ENCODE measurements at places on chromosomes 2 and 18.

DNA sequence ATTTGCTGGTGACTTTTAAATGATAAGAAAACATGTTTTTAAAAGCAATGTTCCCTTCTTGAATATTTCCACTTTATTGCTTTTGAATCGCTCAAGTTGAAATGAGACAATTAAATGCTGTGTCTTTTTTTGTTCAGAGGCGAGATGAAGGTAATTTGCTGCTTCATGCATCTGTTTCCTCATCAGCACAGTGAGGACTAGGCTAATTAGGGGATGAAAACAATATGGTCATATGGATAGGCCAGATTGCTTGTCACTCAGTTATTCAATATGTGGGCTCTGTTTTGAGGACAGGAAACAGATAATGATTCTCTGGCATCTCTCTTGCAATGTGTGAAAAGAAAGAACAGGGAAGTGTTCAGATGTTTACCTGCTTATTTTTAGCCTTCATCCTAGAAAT, 61.0 kb downstream of the ERBB4 start:
- DNase-seq, result no peak

GRCh38 chr2:238401551-238401950, 25.2 kb upstream of the ASB1 start:
- DNase-seq, result no peak

GRCh38 chr2:197140045-197140444, 170.5 kb downstream of the ANKRD44 start:
- DNase-seq, result no peak

GRCh38 chr2:212711856-212712255, 173.3 kb upstream of the ERBB4 start:
- DNase-seq, result no peak

GRCh38 chr2:44245083-44245861, 30.0 kb upstream of the SLC3A1 start:
- no peak for DNase-seq

- DNase-seq, result no peak
These were observed 104.3 kb downstream of the PRKCE start for GRCh38 chr2:45755585-45756335.

DNA sequence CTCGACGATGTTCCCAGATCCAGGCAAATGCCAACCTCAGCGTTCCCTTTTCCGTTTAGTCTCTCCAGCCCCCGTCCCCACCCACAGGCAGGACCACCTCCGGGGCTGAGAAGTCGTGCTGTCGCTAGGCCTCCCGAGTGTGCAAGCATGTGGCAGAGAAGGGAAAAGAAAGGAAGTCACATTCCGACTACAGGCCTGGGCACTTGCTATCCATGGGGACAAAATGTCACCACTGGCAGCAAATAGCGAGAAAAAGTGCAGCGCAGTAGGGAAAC, 420 bp downstream of the PIGN start:
- DNase-seq, result no peak

DNA sequence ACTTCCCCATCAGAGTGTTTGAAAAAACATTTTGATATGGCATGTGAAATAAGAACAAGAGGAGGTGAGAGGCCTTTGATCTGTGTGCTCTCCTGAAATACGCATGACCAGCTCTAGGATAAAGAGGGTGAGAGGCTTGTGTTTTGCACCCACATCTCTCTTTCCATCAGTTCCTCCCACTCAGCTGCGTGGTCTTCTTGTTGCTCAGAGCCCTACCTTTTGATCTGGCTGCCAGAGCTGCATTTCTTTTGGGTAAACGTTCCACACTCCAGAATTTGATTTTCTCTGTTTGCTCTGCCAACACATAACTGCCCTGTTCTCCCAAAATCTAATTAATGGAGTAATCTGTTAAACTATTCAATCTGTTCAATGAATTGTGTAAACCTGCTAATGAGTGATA, 72.0 kb upstream of the FN1 start:
- DNase-seq, result no peak

GRCh38 chr18:79787865-79788733, 9.6 kb upstream of the KCNG2 start:
- DNase-seq, result no peak

DNA sequence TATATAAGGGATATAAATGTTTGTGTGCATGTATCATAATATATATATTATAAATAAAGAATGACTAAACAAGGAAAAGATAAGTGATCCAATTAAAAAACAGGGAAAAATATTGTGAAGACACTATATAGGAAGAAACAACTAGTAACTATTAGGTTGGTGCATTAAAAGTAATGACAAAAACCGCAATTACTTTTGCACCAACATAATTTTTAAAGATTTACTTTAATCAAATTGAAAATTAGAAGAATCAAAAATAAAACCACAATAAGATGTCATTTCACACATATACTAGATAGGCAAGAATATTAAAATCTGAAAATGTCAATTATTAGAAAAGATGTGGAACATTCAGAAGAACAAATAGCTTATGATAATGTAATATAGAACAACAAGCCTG, 595.9 kb downstream of the KCNJ3 start:
- no peak for DNase-seq

DNA sequence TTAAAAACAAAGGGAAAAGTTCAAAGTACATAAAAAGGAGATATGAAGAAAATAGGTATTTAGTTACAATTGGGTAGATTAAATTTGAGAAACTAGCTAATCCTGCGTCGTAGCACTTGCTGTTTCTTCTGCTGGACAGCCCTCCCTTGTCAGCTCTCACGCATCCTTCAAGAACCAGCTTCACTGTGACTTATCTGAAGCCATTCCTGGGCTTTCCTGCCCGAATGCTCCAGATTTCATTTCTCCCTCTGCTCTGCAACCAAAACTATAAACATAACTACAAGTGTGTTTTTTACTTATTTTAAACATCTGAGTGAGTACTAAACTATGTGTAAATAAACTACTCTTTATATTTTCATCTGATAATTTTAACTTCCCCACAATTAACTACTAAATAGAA, 149.2 kb downstream of the MTCL1 start:
- DNase-seq, result no peak

- no peak for DNase-seq
These were observed 35.8 kb upstream of the GRB14 start for GRCh38 chr2:164657129-164657528.

GRCh38 chr18:59272221-59272888, 899 bp downstream of the RAX start:
- no peak for DNase-seq

- DNase-seq, result no peak
These were observed 264.7 kb downstream of the CYP26B1 start for GRCh38 chr2:71882949-71883472.

DNA sequence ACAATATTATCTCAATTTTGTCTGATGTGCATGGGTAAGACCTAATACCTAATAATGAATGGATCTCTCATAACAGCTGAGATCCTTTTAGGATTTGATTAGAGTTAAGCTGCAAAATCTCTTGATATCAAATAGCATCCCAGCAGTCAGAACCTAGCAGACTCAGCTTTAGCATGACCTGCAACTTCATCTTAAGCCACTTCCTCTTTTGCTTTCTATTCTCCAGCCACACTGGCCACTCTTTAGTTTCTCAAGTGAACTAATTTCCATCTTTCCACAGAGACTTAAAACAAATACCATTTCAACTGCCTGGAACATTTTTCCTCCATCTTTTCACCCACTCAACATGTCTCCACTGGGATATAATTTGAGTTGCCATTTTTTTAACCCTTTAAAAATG, 1251.6 kb upstream of the ZEB2 start:
- no peak for DNase-seq

DNA sequence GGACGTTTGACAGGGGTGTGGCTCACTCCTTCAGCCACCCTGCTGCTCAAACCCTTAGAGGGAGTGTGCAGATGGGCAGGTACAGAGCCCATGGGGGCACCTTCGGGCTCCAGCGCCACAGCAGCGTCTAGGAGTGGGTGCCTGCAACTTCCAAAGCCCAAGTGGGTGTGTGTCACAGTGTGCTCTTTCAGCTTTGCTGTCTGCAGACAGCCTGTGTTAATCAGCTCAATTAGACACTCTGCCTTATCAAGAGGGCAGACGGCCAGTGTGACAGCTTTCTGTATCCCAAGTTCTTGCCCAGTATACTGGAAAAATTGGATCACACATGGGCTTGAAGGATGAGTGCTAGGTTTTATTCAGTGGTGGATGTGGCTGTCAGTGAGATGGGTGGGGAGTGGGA, 96.7 kb downstream of the AP1S3 start:
- DNase-seq, result no peak

GRCh38 chr2:239689985-239690384, 289.2 kb upstream of the HDAC4 start:
- DNase-seq, result no peak

DNA sequence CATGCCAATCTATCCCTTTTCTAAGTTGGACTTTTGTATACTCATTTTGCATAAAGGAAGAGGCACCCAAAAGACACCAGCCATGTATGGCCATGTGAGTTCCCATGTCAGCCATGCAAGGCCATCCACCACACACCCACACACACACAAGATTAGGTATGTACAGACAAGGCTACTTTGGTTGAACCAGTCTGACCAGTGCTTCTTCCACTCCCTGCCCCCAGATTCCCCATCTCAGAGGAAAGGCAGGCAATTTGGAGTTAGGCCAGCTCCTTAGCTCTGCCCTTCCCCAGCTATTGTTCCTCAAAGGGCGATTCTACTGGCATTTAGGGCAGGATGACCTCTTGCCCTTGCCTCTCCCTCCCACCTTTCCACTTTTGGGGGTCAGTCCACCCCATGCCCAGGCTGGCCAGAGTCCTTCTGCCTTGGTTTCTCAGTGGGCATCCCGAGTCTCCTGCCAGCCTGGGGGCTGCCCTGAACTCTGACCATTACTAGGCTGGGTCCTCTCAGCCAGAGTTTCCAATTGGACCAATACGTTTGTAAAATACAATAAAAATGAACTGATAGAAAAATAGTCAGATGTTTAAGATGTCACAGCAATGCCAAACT, 101.1 kb downstream of the ZBTB7C start:
- no peak for DNase-seq

- DNase-seq, result no peak
These were observed 44.6 kb upstream of the B3GNT2 start for GRCh38 chr2:62151306-62151638.

DNA sequence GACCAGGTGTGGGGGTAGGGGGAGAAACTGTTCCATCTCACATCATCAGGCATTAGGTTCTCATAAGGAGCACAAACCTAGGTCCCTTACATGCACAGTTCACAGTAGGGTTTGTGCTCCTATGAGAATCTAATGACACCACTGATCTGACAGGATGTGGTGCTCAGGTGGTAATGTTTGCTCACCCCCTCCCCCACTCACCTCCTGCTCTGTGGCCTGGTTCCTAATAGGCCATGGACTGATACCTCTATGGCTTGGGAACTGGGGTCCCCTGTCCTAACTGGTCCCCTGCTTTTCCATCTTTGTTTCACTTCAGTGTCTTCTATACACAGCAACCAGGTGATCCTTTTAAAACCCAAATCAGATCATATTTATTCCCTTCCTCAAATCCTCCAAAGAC, 267.8 kb downstream of the TNS1 start:
- DNase-seq, result no peak

DNA sequence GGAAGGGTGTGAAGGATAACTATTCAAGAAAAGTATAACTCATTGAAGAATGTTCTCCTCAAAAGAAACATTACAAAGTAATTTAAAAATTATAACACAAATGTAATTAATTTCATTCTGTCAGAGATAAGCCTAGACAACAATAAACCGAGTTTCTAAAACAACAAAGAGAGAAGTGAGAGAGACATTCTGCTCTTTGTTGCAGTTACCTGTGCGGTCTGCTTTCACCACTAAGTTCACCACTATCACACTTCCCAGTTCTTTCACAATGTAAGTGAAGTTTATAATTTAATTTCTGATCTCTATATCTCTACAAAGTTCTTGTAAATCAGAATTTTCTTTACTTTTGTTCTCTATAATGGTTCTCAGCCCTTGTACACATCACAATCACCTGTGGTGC, 76.3 kb upstream of the FRZB start:
- DNase-seq, result no peak

GRCh38 chr2:136067897-136068580, 49.9 kb downstream of the CXCR4 start:
- DNase-seq, result no peak

DNA sequence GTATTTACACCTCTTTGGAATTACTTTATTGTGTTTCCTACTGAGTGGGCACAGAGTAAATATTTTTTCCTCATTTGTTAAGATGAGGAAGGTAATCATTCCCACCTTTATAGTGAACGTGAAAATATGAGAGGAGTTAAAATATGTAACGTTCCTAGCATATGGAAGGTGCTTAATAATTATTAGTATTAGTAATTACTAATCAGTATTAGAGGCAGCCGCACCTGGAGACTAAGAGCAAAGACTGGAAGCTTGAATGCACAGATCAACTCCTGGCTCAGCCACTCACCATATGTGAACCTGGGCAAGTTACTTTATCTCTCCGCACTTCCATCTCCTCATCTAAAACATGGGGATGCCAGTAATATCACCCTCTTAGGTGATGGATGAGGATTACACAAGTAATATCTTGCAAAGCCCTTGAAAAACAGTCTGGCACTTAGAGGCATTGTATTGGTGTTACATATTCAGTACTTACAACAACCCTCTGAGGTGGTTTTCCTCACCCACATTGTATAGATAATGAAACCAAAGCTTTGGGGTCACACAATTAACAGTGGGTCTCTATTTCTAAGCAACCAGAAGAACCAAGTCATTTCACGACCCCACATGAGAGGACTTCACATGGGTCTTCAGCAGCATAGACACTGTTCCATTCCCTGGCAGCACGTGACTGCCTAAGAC, 100.3 kb upstream of the KCTD1 start:
- DNase-seq, result no peak

GRCh38 chr2:207617011-207617671, 8.1 kb downstream of the METTL21A start:
- DNase-seq, result no peak

GRCh38 chr2:240902615-240903041, 3.5 kb upstream of the CROCC2 start:
- no peak for DNase-seq

GRCh38 chr2:109562421-109562820, 51.3 kb downstream of the SEPTIN10 start:
- no peak for DNase-seq

- DNase-seq, result no peak
These were observed 3.7 kb downstream of the CYB5A start for GRCh38 chr18:74288041-74288440.

GRCh38 chr2:16765356-16765755, 99.7 kb upstream of the CYRIA start:
- no peak for DNase-seq
